NCI-H460 (cell line): ENCODE measurements at places on chromosomes 16 and 17.

GRCh38 chr17:76120658-76121008 is 17.0 kb upstream of the EXOC7 start:
- DNase-seq: no peak

- no peak for DNase-seq
Observed at GRCh38 chr17:38875477-38876075, 5.7 kb downstream of the LASP1 start.

- DNase-seq: no peak
Observed at GRCh38 chr16:14334366-14335080, 263.4 kb downstream of the MRTFB start.

DNA sequence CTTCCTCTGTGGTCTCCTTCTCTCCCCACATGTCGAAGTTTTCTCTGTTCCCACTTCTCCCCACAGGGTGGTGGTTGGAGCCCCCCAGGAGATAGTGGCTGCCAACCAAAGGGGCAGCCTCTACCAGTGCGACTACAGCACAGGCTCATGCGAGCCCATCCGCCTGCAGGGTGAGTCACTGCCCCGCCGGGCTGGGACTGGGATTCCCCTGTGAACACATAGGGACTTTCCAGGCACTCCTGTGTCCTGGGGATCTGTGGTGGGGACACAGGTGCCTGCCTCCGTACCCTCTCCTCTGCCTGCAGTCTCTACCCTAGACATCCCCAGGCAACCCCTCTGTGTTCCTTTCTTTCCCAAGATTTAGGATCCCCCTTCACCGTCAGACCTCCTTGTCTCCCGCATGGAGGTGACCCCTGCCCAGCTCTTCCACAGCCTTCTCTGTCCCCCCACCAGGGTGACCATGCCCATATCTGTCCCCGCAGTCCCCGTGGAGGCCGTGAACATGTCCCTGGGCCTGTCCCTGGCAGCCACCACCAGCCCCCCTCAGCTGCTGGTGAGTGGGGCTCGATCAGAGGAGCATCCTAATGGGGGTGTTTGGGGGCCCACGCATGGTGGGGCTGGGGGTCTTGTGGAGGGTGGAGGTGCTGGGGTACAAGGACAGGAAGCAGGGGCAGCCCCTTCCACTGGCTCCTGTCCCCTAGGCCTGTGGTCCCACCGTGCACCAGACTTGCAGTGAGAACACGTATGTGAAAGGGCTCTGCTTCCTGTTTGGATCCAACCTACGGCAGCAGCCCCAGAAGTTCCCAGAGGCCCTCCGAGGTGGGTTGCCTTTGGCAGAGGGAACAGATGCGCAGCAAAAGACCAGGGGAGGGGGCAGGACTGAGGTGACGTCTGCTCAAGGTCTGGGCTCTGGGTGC is 5.8 kb downstream of the ITGAM start:
- no peak for DNase-seq

DNA sequence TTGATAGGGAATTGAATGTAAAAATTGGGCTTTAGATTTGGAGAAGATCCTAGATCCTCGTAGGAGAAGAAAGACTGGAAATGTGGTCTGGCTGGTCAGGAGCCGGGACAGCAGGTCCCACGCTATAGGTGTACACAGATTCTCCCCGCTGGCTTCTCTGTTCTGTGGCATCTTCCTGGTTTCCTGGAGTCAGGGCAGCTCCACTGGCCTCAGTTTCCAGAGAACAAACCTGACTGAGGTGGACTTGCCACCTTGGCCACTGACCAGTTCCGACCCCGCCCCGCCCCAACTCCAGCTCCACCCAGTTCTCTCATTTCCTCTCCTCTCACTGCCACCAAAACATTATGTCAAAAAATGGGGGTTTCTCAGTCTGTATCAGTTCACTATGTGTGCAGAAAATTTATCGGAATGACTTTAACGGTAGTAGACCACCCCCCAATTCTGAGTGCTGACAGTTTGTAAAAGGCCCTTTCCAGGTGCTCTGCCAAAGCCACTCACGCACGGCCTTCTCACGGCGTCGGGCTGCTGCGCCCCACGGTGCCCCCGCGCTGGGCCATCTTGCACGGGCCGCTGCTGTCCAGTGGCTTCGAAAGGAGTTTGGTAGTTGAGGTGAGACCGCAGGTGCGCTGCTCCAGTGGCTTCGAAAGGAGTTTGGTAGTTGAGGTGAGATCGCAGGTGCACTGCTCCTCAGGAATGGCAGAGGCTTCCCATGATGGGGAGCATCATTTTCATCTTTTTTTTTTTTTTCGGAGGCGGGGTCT is 161.4 kb upstream of the CHMP6 start:
- DNase-seq: no peak

DNA sequence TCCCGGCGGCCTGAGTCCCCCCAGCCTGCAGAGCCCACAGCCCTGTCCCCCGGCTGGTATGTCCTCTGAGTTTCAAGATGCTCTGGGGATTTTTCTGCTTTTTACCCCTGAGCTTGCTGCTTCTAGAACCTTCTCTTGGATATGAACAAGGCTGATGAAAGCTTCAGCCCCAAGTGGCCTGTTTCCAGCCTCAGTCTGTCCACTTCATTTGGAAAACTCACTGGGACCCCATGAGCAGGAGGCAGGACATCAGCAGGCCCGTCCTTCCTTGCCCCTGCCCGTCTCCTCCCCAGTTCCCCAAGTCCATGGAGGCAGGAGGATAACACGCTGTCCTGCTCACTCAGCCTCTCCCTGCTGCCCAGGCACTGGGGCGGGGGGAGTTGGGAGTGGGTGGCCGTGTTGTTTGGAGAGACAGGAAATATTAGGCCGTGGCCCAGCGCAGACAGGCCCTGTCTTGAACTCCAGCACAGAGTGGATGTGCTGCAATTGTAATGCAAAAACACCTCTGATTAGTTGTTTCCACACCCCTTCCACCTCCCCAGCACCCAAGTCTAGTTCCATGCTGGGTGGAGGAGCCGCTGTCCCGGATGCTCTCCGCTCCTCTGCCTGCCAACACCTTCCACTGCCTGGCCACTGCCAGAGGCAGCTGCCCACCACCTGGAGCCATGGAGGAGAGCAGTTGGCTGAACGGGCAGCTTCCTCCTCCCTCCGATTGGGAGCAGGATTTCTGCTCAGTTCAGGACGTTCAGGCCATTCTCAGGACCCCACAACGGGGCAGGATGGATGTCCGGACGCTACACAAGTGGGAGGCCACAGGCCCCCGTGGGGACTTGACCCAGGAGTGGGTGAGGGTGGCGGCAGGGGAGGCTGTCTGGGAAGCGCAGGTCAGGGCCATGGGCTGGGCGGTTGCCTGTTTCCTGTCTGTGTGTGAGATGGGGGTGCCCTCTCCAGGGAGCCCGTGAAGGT is 216.9 kb upstream of the GSE1 start:
- no peak for DNase-seq

DNA sequence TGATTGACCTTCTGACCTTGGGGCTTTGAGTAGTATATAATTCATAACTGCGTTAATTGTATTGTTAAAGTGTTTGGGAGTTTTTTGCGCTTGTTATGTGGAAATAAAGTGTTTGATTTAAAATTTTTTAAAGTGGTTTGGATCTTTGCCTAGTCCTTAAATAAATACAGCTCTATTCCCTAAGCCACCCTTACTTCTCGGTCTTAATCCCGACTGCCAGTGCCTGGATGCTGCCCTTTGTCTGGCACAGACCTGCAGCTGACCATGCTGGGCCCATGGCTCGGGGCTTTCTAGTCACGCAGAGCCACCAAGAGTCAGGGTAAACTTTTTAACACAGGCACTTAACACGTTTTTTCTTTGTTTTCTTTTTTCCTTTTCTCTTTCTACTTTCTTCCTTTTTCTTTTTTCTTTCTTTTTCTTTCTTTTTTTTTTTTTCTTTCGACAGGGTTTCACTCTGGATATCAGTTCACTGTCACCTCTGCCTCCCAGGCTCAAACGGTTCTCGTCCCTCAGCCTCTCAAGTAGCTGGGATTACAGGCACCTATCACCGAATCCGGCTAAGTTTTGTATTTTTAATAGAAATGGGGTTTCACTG is 19.6 kb upstream of the SLC5A11 start:
- DNase-seq: no peak
